ENCODE measurements at places on chromosomes 12 and 14.
A peak's percentile ranks its signal among the peaks of the same experiment; 100 is the strongest.

GRCh38 chr12:16893426-16893825, 287.5 kb upstream of the LMO3 start:
- DNase-seq = no peak

- DNase-seq = no peak
Measured at GRCh38 chr12:122886851-122887818, 8.8 kb downstream of the VPS37B start.

GRCh38 chr12:123801573-123802178, 39.6 kb downstream of the DNAH10 start:
- peak; percentile 2 for DNase-seq

DNA sequence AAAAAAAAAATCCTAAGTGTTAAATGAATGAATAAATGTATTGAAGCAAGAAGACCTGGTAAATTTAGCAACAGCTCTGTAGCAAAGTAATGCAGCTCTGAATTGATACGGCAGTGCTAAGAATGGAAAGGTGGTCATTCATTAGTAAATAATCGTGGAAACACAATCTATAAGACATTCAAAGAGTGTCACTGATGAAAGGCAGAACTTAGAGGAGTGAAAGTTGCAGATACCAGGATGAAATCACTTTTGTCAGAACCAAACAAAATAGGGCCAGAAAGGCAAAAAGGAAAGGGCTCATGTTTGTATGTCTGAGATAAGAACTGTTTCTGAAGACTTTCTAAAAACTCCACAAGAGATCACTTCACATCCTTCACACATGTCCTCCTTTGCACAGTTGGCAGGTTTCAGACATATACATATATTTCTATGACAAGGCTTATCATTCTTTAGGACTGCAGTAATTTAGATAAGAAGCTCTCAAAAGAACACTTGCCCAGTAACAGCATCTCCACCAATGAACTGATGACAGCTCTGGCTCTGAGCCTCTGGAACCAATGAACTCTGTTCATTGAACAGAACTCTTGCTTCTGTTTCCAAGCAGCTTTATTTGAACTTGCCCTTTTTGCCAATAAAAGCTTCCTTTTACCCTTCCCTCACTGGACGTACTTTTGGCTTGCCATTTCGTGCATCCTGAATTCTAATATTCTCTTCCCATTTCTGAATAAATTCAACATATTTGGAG, 4.2 kb upstream of the LRR1 start:
- DNase-seq = peak; percentile 11

DNA sequence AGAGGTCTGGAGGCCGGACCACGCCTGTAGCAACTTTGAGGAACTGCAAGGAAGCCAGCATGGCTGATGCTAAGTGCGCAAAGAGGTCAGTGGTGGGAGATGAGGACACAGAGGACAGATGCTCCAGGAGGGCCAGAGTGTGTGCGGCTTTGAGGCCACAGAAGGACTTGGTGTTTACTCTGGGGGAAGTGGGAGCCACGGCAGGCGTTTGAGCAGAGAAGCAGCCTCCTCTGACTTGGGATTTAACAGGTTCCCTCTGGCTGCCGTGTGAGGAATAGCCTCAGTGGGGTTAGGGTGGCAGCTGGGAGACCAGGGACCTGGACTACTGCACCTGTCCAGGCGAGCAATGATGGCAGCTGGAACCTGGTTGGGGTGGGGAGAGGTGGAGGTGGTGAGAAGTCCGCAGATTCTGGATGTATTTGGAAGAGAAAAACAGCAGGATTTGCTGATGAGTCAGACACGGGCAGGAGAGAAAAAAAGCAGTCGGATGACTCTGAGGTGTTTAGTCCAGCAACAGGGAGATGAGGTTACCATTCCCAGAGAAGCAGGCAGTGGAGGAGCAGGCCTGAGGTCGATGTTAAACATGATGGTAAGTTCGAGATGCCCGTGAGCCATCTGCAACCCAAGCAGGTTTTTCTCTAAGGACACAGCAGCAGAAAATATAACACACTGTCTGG, 143.5 kb downstream of the SCARB1 start:
- no peak for DNase-seq

DNA sequence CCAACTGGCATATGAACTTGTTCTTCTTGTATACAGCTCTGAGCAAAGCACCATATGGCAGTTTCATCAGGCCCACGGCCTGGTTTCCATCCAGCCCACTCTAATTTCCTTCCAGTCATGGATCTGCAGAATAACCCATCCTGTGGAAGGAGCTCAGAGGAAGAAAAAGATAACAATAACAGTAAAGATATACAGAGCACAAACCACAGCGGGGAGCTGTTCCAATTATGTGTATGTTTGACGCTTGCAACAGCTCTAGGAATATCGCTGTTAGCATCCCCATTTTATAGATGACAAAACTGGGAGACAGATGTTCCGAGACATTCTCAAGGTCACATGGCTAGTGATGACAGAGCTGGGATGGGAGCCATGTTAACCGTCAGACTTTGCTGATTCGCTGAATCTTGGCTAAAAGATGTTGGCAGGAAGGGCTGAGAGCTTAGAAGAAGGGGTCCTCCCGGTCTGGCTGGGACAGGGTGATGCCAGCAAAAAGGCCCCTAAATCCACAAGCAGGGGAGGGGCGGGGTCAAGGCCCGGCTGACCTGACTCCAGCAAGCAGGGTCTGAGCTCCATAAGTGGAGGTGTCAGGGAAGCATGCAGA, 34.4 kb upstream of the CIPC start:
- DNase-seq = peak; percentile 83

DNA sequence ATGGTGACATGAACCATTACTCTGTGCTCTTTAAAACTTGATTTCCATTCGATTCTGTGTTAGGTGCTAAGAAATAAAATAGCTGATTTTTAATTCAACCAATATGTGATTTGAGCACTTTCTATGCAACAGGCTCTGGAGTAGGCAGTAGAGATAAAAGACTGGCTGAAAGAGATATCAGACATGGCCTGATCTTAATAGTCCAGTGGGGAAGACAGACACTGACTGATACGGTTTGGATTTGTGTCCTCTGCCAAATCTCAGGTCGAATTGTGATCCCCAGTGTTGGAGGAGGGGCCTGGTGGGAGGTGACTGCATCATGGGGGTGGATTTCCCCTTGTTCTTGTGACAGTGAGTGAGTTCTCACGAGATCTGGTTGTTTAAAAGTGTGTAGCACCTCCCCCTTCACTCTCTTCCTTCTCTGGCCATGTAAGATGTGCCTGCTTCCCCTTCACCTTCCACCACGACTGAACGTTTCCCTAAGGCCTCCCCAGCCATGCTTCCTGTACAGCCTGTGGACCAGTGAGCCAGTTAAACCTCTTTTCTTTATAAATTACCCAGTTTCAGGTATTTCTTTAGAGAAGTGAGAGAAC, 128.6 kb downstream of the PPM1H start:
- no peak for DNase-seq

DNA sequence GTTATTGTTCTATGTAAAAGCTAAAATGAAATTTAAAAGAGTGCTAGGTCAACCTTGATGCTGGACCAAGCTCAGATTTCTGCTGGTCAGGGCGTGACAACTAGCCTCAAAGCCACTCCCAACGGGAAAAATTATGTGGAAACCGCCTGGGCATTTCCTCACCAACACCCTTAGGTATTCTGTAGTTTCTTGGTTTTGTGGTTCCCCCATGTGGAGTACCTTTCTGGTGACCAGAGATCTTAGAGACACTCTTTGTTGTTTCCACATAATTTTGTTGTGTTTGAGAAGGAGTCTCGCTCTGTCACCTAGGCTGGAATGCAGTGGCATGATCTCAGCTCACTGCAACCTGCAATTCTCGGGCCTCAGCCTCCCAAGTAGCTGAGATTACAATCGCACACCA, 119.9 kb downstream of the DENND5B start:
- DNase-seq = no peak

- DNase-seq = no peak
Measured at GRCh38 chr14:99389174-99389826, 91.4 kb downstream of the SETD3 start.

- DNase-seq = no peak
Measured at GRCh38 chr14:20494935-20495766, 10.2 kb upstream of the RNASE10 start.

GRCh38 chr12:72094490-72094889, 155.8 kb downstream of the TPH2 start:
- DNase-seq = no peak

GRCh38 chr14:35138585-35138984, 16.2 kb downstream of the PRORP start:
- DNase-seq = peak; percentile 53

DNA sequence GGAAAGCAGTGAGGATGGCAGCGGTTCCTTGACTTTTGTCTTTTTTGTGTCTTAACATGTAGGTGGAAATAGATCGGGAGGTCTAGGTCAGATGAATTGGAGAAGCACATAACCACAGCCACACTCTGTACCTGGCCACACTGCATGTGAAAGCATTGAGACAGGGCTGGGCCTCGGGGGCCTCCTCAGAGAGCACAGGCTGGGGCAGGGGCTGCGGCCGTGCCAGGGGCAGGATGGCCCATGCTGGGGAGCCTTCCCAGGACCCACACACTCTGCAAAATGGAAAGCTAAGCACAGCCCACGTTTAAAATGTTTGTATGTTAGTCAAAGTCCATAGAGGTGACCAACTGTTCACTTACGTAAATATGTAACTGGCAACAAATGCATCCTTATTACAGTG, 76.7 kb downstream of the PIWIL1 start:
- DNase-seq = no peak

GRCh38 chr12:122861587-122861970, 26.3 kb downstream of the HIP1R start:
- no peak for DNase-seq

GRCh38 chr12:10084733-10085132, 14.1 kb downstream of the CLEC1A start:
- DNase-seq = no peak

GRCh38 chr14:69951263-69951662, 72.0 kb downstream of the SMOC1 start:
- DNase-seq = no peak

DNA sequence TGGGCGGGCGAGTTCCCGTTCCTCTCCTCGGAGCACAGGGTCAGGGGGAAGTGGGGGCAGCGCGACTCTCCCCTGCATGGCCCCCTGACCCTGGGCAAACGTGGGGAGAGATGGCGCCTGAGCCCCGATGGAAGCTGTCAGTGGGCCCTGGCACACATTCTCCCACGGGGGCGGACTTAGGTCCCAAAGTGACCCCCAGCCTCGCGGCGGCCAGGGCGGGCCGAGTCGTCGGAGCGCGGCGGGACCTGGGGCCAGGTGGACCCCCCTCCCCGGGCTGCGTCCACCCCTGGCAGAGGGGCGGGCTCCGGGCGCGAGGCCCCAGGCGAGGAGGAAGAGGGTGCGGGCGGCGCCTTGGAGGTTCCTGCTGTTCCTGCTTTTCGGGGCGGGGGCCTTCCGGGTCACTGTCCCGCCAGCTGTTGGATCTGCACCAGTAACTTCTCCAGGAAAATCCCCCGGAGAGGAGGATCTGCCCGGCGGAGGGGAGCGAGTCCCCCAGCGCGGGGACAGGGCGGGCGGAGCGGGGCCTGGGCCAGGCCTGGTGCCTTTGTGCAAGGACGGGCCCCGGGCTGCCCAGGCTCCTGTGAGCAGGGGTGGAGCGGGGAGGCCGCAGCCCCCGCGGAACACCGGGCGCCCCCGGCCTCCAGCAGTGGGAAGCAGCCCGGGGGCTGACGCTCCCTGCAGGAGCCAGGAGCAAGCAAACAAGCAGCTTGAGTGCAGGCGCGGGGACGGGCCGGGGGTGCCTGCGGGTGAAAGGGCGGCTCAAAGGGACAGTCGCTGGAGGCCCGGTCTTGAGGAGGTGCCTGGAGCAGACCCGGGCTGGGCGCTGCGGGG, 15.3 kb downstream of the TNFAIP2 start:
- DNase-seq = no peak

- DNase-seq = no peak
Measured at GRCh38 chr14:90805662-90806540, 10.3 kb downstream of the TTC7B start.
